ENCODE measurements at places on chromosomes 3 and 15.

DNA sequence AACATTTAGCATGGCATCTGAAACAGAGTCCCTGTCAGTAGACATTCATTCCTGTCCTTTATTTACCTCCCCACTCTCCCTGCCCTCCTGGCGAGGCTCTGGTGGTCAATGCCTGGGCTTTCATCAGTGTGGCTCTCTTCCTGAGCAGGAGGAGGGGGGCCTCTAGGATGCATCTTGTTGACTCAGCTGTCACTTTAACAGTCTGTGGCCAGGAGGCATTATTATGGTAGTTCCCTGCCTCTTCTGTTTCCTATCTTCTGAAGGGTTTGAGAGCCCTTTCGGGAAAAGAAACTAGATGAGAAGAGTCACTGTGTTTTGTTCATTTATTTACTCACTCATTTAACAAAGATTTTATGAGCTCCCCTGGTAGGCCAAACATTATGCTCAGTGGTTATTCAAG lies 2.4 kb upstream of the PPP1R14D start:
- DNase-seq: no peak

GRCh38 chr3:186532598-186533072 lies 11.5 kb downstream of the CRYGS start:
- peak; percentile 86 for DNase-seq

GRCh38 chr3:187242435-187242834 lies 45.1 kb downstream of the RTP1 start:
- no peak for DNase-seq

DNA sequence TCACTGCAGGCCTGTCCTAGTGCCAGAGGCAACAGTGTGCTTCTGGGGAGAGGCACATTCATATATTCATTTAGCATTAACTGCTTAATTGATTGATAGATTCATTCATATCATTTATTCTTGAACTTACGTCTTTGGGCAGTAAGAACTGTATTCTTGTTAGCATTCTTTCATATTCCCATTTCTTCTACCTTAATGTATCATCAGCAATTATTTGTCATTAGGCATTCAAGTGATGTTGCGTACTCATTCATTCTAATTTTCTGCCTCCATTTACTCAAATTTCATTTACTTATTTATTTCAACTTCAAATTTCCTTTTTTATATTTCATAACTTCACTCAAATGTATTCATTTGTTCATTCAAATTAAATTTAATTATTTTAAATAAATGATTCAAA lies 31.5 kb upstream of the CCR4 start:
- no peak for DNase-seq

GRCh38 chr3:176296066-176296597 lies 901.1 kb downstream of the TBL1XR1 start:
- DNase-seq: no peak

- DNase-seq: peak; percentile 51
These were observed 16.7 kb upstream of the TBC1D21 start for GRCh38 chr15:73856458-73857192.

DNA sequence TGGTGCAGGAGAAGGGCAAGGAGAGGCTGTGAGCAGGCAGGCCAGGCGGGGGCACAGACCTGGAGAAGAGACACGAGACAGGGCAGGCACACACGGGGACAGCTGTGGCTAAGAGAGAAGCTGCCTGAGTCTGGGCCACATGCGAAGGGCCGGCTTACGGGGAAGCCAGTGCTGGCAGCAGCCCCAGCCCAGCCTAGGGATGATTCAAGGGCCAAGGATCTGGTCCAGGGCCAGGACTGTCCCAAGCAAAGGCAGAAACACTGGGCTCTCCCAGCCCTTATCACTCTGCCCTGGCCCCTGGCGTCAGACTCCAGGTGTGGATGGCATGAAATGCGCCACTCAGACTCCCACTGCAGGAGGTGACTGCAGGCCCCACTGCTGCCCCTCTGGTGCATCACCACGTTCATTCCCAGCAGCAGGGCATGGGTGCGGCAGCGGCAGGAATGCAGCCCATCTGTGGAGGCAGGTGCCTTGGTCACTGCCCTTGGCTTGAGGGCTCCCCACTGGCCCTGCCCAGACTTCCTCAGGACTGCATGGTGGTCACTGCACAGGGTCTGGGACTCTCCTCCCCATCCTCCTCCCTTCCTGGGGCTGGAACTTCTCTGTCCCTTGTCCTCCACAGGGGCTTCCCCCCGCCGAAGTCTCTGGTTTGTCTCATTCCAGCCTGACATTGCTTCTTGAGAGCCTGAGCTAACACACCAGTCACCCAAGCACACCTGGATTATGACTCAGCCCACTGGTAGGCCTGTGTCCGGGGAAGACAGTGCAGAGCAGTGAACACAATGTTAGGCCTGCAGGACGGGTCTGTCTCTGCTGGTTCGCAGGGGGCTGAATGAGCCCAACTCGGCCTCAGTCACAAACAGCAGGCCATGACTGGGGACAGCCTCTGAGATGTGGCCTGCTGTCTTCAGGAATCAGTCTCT lies 69.3 kb downstream of the TBC1D2B start:
- no peak for DNase-seq

DNA sequence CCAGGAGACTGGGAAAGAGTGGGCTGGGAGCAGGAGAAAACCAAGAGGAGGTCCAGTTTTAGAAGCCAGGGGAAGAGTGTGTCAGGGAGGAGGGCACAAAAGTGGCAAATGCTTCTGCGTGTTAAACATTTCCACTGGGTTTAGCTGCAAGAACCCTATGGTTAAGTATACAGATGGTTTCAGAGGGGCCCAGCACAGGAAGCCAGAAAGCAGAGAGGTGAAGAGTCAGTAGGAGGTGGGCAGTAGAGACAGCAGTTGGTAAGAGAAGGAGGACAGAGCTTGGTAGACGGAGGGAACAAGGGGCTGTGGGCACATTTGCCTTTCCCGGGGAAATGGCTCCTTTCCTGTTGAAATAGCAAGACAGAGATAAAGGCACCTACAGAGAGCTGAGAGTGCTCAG lies 133.8 kb downstream of the EPHB1 start:
- no peak for DNase-seq

DNA sequence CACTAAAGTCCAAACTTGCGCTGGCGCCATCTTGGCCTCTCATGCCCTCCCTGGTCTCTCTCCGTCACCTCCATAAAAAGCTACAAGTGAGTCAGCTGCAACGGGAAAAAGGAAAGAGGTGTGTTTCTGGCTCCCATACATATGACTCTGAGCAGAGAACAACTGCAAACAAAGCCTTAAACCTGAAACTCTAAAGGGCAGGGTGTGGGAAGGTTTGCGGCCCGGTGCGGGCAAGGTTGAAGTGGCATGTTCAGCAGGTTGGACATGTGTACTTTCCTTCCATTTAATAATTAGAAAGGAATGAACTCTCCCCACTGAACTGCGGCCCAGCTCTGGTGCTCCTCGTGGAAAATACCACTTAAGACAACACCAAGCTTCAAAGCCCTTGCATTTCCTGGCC lies 59.0 kb upstream of the PPARG start:
- DNase-seq: no peak

GRCh38 chr3:143832433-143832832 lies 15.8 kb downstream of the SLC9A9 start:
- DNase-seq: no peak

- DNase-seq: peak; percentile 96
These were observed at the start of gene PIK3R4 for GRCh38 chr3:130746246-130747039. PIK3R4 (minus strand) TSS chr3:130746829; CDS start chr3:130745218, 1,611 bp downstream.

DNA sequence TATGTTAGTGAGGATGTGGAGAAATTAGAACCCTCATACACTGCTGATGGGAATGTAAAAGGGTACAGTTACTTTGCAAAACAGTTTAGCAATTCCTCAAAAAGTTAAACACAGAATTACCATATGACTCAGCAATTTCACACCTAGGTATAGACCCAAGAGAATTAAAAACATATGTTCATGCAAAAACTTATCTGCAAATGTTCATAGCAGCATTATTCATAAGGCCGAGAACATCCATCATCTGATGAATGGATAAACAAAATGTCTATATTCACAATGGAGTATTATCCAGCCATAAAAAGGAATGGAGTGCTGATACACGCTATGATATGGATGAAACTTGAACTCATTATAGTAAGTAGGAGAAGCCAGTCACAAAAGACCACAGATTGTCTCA lies 10.3 kb downstream of the SEC13 start:
- no peak for DNase-seq

GRCh38 chr15:63069616-63070090 lies 27.1 kb downstream of the TPM1 start:
- DNase-seq: no peak

DNA sequence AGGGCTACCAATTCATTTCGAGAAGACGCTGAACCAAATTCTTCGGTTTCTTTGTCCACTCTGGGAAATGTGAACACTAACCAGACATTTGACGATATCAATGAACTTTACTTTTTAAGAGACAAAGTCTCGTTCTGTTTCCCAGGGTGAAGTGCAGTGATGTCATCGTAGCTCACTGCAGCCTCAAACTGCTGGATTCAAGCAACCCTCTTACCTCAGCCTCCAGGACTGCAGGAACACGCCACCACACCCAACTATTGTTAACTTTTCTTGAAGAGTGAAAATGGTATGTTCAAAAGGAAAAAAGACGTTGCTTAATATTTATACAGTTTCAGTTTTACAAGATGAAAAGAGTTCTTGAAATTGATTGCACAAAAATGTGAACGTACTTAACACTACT lies 30.6 kb downstream of the MB21D2 start:
- DNase-seq: no peak

DNA sequence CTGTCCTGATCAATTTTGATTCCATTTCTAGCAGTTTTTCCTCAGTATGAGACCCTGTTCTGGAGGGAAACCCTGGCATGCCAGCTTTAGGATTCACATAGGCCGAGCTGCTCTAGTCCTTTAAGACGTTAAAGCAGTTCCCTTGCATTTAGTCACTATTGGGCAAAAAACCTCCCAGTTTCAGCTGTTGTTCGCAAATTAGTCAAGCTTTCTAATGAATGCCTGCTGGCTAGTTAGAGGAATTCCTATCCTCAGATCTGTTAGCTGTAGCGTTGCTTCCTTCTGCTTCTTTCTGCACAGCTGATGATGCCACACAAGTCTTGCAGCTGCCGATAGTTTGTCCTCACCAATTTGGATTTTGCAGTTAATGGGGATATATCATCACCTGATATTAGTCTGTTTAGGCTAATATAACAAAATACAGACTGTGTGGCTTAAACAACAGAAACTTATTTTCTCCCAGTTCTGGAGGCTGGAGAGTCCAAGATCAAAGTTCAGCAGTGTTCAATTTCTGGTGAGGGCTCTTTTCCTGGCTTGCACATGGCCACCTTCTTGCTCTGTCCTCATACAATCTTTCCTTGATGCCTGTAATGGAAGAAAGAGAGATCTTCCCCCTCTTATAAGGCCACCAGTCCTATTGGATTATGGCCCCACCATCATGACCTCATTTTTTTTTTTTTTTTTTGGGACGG lies 7.5 kb upstream of the UBL7 start:
- DNase-seq: no peak

- peak; percentile 19 for DNase-seq
These were observed 717 bp downstream of the PXK start for GRCh38 chr3:58333206-58334012.

DNA sequence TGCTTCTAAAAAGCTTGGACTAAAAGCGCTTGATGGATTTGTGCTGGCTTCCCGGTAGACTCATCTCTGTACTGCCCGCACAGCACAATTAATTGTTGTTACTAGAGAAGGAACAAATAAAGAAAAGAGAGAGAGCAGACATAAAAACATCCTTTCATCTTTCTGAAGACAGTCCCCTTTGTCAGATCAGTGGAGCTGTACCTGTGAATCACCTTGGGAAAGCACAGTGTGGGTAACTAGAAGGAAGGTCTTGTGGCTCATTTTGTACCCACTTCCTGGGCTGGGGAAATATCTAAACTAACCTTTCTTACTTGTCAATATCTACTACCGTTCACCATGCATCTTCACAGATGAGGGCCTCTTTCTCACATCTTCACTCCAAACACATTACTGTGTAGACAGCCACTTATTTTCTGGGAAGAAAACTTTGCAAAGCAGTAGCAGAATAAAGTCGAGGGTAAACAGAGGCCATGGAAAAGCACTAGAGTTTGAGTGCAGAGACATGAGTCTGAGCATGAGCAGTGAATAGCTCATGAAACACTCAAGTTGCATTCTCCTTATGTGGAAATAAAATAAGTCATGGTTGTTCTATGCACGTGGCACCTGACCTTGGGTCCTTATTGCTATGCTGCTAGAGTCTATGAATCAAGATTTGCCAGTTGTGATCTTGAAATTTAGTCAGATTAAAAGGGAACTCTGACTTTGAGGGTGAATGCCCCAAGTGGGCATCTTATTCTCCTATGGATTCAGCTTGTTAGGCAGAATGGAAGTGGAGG lies 169.3 kb downstream of the LPP start:
- DNase-seq: no peak

DNA sequence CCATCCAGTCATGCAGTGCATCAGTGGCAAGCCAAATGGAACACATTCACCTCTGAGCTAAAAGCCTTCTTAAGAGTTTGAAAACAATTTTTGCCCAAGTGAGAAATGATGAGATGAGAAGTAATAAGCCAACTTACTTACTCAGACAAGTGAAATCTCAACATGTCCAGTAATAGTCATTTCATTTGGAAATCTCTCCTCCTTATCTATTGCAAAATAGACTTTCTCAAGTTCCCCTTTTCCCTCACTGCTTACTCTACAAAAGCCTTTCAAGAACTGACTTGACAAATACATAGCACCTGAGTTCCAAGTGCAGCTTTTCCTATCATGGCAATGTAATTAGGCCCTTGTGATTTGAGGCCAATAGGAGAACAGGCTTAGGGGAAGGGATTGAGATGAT lies 282.3 kb downstream of the SLC9A9 start:
- DNase-seq: no peak

DNA sequence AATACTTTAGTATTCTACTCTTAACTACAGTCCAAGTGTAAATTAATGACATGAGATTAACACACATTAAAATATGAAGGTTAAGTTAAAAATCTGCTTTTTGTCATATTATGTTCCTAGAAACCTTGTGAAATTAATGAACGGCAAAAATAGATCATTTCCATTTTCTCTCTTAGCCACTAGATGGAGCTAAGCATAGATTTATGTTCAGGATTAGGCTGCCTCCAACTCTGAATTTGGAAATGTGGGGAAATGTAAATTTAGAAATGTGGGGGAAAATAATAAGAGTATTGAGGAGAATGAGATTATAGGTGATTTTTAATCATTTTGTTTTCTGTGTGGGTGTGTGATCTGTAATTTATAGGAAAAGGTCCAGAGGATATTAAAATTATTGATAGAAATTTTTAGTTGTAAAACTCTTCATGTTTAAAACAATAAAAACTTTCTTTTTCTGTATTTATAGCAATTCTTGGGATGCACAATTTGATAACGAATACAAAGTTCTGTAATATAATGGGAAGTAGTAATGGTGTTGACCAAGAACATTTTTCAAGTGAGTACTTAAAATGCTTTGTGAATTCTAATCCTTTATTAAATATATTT lies 59.2 kb downstream of the TMOD3 start:
- DNase-seq: no peak

DNA sequence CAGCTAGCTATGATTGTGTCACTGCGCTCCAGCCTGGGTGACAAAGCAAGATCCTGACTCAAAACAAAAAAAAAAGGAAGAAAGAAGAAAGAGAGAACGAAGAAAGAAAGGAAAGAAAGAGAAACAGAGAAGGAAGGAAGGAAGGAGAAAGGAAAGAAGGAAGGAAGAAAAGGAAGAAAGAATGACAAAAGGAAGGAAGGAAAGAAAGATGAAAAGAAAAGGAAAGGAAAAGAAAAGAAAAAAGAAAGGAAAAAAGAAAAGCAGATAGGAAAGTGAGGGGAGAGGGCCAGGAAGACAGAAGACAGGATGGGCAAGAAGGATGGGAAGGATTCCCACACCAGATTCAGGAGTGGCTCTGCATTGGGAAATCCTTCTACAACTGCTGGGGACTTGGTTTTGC lies 44.9 kb downstream of the GOLGA6L2 start:
- DNase-seq: no peak
